Ovary (tissue), 10 donors: ENCODE measurements at places on chromosomes 12 and 14. TPM values are rescaled to one million over a fixed set of nuclear protein-coding genes. Genes with fewer than 3 reads are reported as not detected.

The SYT10 gene
- total RNA-seq = not detected

The FICD gene
- 5.8 TPM for total RNA-seq

The GPR84 gene
- total RNA-seq = 0.12 TPM

The SLC6A15 gene
- total RNA-seq = 0.71 TPM

The HOXC4 gene
- 3.3 TPM for total RNA-seq

The OTOGL gene
- total RNA-seq = 0.10 TPM

The HOXC9 gene
- 3.9 TPM for total RNA-seq

The MMP17 gene
- total RNA-seq = 9.3 TPM

The ADSS1 gene
- 3.5 TPM for total RNA-seq

The RNF212B gene
- not detected for total RNA-seq

The MYO1H gene
- not detected for total RNA-seq

The RGS6 gene
- 1.1 TPM for total RNA-seq

GRCh38 chr12:24948757-24949722, at the start of gene BCAT1:
Gene BCAT1 (minus strand): TSS chr12:24949101. CDS start chr12:24948932, 169 bp downstream.
- no peaks in the 10 kb centered on the region for H3K27me3 ChIP-seq
- H3K4me3 ChIP-seq = peak within 1 kb of the TSS; percentile 54
- H3K27ac ChIP-seq = peak within 1 kb of the TSS; percentile 49
- H3K4me1 ChIP-seq = peaks cover 5% of the 10 kb centered on the region

GRCh38 chr12:23303220-23303619, 646.2 kb downstream of the SOX5 start:
- H3K4me1 ChIP-seq = no peaks in the 10 kb centered on the region
- no peaks in the 10 kb centered on the region for H3K36me3 ChIP-seq
- no peak overlapping the region for H3K27ac ChIP-seq
- H3K4me3 ChIP-seq = no peak overlapping the region
- no peaks in the 10 kb centered on the region for H3K27me3 ChIP-seq

DNA sequence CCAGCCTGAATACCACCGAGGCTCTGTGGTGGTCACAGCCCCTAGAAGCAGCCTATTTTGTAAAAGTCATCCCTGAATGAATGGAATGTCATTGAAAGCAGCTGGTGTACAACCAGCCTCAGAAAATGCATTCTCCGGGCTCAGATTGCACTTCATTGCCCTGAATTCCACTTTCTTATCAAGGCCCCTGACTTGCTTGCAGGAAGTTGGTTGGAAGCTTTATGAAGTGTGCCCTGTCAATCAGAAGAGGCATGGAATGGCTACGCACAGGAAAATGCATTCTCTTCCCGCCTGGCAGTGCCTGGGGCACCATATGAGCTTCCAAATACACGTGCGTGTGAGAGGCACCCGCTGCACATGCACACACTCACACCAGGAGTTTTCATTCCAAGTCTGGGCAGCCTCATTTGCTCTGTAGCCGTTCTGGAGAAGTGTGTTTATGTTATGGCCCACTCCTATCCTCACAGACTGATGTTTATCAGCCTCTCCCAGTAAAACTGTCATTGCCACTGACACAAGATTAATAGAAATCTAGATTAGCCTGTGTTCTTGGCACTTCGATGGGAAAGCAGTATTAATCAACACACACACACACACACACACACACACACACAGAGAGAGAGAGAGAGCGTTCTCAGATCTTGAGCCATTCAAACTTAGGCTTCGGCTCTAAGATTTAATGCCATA, 63.9 kb downstream of the NUAK1 start:
- H3K36me3 ChIP-seq = no peaks in the 10 kb centered on the region
- peaks cover 1% of the 10 kb centered on the region for H3K4me1 ChIP-seq
- no peak for DNase-seq
- no peak overlapping the region for H3K27ac ChIP-seq

- no peaks in the 10 kb centered on the region for H3K4me1 ChIP-seq
- no peaks in the 10 kb centered on the region for H3K27me3 ChIP-seq
- H3K4me3 ChIP-seq = no peak overlapping the region
- no peaks in the 10 kb centered on the region for H3K36me3 ChIP-seq
These were observed 239.2 kb upstream of the FKBP4 start for GRCh38 chr12:2555487-2556082.

- H3K36me3 ChIP-seq = no peaks in the 10 kb centered on the region
- H3K27ac ChIP-seq = no peak overlapping the region
- no peak overlapping the region for H3K4me3 ChIP-seq
- no peaks in the 10 kb centered on the region for H3K27me3 ChIP-seq
These were observed 12.7 kb downstream of the ACVRL1 start for GRCh38 chr12:51920046-51920445.

- no peak overlapping the region for H3K4me3 ChIP-seq
- H3K27ac ChIP-seq = no peak overlapping the region
- DNase-seq = no peak
- no peaks in the 10 kb centered on the region for H3K4me1 ChIP-seq
- no peaks in the 10 kb centered on the region for H3K36me3 ChIP-seq
- no peaks in the 10 kb centered on the region for H3K27me3 ChIP-seq
These were observed 7.4 kb downstream of the CLEC14A start for GRCh38 chr14:38248321-38249028.

DNA sequence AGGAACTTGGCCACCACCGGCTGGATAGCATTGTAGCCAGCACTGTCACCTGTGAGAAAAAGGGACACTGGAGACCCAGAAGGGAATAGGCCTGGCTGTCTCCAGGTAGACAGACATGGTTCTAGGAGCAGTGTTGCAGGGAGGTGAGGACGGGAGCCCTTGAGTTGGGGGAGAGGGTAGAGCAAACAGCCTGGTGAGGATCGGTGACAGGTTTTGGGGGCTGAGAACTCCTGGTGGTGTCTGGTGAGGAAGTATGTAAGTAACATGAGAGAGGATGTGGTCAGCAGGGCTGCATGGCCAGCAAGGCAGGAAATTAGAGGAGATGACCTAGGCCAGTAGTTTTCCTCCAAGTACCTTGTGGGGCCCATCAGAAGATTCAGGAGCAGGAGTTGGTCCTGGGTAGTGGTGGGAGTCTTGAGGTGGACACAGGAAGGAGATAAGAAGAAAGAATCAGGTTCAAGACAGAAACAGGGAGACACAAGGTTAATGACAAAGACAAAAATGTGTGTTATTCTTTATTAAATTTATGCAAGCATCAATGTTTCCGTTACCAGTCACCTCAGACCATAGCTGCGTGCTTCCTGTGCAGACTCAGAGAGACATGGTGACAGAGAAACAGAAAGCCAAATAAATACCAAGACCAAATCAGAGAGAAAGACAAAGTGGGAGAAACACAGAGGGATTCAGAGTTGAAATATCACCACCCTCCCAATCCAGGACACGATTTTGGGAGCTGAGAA, at the start of gene ARHGAP9:
ARHGAP9 (minus strand) TSS at position 491 of the 740 bp plus-strand sequence; CDS start at position 31, 460 bp downstream.
- no peak within 1 kb of the TSS for H3K4me3 ChIP-seq
- H3K27me3 ChIP-seq = no peaks in the 10 kb centered on the region
- no peak for DNase-seq
- H3K27ac ChIP-seq = no peak within 1 kb of the TSS

- no peak overlapping the region for H3K27ac ChIP-seq
- no peak overlapping the region for H3K4me3 ChIP-seq
- H3K36me3 ChIP-seq = no peaks in the 10 kb centered on the region
- H3K27me3 ChIP-seq = no peaks in the 10 kb centered on the region
These were observed 17.2 kb upstream of the SLC35F4 start for GRCh38 chr14:57883061-57883460.

- no peak overlapping the region for H3K4me3 ChIP-seq
- DNase-seq = no peak
- H3K4me1 ChIP-seq = no peaks in the 10 kb centered on the region
- no peaks in the 10 kb centered on the region for H3K27me3 ChIP-seq
These were observed 189.6 kb downstream of the DUSP6 start for GRCh38 chr12:89162589-89163261.

DNA sequence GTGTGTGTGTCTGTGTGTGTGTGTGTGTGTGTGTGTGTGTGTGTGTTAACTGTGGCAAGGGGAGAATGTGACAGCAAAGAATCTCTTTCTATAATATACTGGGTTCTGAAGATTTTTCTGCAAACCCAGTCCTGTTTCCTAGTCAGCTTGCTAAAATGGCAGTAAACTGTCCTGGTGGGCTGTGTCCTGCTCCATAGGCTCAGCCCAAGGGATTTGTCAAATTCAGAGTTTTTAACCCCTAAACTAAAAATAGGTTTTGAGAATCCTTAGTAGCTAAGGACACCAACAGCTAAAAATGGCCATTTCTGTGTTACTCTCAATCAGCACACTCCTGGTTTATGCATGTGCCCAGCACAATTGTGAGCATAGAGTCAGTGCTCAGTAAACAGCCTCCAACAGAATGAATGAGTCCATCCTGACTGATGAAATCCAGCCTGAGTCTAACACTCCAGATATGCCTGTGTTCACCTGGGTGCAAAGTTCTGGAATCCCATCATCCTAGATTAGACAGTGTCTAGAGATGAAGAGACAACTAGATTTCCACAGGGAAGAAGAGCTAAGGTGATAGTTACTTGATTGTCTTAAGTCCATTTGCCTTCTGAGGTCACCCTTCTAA, 192.6 kb downstream of the TTC6 start:
- H3K27ac ChIP-seq = no peak overlapping the region
- no peaks in the 10 kb centered on the region for H3K27me3 ChIP-seq
- H3K4me3 ChIP-seq = no peak overlapping the region
- DNase-seq = no peak

- no peak overlapping the region for H3K27ac ChIP-seq
- no peaks in the 10 kb centered on the region for H3K4me1 ChIP-seq
- H3K27me3 ChIP-seq = no peaks in the 10 kb centered on the region
- no peaks in the 10 kb centered on the region for H3K36me3 ChIP-seq
- H3K4me3 ChIP-seq = no peak overlapping the region
These were observed 87.2 kb downstream of the PPM1H start for GRCh38 chr12:62847709-62848108.

DNA sequence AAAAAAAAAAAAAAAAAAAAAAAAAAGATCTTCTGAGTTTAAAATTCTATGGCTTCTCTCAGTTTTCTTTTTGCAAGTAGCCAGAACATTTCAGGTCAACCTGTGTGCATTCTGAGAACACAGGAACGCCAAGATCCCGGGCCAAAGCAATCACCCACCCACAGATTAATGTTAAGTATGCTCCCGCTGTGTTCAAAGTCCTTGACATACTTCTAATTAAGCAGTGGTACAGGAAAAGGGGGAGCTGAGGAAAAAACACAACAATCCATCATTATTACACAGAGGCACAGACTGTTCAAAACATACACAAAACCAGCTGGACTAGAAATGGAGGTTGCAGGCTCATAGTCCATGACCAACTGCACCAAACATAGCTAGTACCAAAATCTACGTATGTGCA, 2.8 kb downstream of the FBXO21 start:
- H3K4me1 ChIP-seq = peaks cover 3% of the 10 kb centered on the region
- H3K4me3 ChIP-seq = no peak overlapping the region
- H3K27ac ChIP-seq = no peak overlapping the region
- no peaks in the 10 kb centered on the region for H3K36me3 ChIP-seq

DNA sequence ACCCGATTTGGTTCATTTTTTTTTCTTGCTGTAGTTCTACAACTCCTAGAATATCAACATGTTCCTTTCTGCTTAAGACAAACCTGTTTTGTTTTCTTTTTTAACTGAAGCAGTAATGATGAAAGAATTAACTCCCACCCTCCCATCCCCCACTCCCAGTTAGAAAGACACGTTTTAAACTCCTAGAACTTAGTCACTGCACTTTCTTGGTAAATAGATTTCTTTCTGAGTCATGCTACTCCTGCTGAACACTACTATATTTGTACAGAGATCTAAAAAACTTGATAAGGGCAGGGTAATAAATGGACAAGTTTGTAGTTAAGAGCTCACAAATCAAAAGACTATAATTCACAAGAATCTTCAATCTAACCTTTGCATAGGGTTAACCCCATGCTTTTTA, 118.9 kb upstream of the PTPRB start:
- no peak overlapping the region for H3K4me3 ChIP-seq
- H3K27ac ChIP-seq = no peak overlapping the region
- H3K36me3 ChIP-seq = no peaks in the 10 kb centered on the region
- DNase-seq = no peak

GRCh38 chr12:109738878-109739665, 25.4 kb downstream of the FAM222A start:
- H3K27me3 ChIP-seq = no peaks in the 10 kb centered on the region
- no peaks in the 10 kb centered on the region for H3K36me3 ChIP-seq
- peak; percentile 10 for DNase-seq
- no peak overlapping the region for H3K27ac ChIP-seq

DNA sequence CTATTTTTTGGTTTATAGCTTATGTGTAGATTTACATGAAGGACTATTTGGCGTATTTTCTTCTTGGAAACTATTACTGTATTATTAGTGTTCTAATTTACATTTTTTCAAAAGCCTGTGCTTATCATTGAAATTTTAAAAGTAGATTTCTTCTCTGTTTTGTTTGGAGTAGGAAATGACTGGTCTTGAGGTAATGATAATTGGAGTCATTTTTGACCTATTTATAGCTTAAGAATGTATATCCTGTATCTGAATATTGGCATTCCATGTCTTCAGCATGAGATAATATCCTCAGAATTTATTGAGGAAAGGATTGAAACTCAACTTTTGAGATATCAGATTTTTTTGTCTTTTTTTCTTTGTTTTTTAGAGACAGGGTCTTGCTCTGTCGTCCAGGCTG, 193.4 kb downstream of the ERC1 start:
- DNase-seq = no peak
- H3K4me3 ChIP-seq = no peak overlapping the region
- no peaks in the 10 kb centered on the region for H3K27me3 ChIP-seq
- no peaks in the 10 kb centered on the region for H3K36me3 ChIP-seq
- no peak overlapping the region for H3K27ac ChIP-seq
- no peaks in the 10 kb centered on the region for H3K4me1 ChIP-seq

DNA sequence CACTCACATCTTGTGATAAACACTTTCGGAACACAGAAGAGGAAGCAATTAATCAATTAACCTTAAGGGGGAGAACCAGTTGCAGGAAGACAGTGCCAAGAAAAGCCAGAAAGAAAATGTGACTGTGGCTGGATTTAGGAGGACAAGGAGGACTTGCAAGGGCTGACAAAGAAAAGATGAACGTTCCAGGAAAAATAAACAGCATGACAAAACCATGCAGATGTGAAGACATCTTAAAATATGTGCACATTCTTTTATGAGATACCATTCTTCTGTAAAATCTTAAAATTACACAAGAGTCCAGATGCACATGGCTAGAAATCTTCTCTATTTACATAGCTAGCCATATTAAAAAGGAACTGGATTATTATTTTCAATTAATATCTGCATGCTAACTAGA, 33.4 kb downstream of the KITLG start:
- no peaks in the 10 kb centered on the region for H3K36me3 ChIP-seq
- H3K27me3 ChIP-seq = no peaks in the 10 kb centered on the region
- no peak overlapping the region for H3K27ac ChIP-seq
- no peak for DNase-seq
- no peak overlapping the region for H3K4me3 ChIP-seq

GRCh38 chr12:3803865-3804472, 51.1 kb upstream of the CRACR2A start:
- H3K4me3 ChIP-seq = no peak overlapping the region
- DNase-seq = peak; percentile 79
- peaks cover 3% of the 10 kb centered on the region for H3K4me1 ChIP-seq
- H3K27me3 ChIP-seq = no peaks in the 10 kb centered on the region
- no peak overlapping the region for H3K27ac ChIP-seq
- no peaks in the 10 kb centered on the region for H3K36me3 ChIP-seq
